ENCODE measurements at places on chromosomes 5 and 9.
A peak's percentile ranks its signal among the peaks of the same experiment; 100 is the strongest.

DNA sequence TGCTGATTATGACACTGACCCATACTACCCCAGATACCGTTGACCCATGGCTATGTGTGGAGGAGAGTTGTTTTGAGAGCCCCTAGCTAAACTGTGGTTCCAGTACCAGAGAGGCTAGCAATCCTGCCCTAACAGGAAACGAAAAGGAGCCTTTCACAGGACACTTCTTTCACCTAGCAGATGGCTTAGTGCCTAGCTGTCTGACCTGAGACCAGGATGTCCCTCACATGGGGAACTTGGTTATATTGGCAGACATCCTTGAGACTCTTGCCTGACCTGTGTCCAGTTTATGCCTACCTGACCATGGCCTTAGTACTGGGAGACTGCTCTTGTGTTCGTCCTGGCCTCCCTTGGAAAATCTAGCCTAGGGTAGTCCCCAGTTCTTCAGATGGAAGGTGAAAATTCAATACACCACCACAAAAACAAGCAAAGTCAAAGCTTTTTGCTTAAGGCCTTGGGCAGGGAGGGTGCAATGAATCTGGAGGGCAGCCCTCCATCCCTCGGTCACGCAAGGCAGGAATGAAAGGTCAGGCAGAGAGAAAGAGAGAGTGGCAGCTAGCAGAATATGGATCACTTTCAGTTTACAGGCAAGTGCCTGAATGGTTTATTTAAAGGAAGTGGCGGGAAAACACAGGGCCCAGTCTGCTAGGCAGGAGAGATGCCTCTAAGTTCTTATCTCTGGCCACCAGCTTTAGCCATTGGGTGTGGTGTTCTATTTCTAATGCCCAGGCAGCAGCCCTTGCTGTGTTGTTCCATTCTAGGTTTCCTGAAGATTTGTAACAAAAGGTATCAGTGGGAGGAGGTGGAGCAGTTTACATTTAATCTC lies 16.4 kb upstream of the ZNF474 start:
- peak; percentile 91 for DNase-seq

GRCh38 chr5:122863240-122863639 lies 17.8 kb downstream of the SNX24 start:
- DNase-seq: peak; percentile 57

DNA sequence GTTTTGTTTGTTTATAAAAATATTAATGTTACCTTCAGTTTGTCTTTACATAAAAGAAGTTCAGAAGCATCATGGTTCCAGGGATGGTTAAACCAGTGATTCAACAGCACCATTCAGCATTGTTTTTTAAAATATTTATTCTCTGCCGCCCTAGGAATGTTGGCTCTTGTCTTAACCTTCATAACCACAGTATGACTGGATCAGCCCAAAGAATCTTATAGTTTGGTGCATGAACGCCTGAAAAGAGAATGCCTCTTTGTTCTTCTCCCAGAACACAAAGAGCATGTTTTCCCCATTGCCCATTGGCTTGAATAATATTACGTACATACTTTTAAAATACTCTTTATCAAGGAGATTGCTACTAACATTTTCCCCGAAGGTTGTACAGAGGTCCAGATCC lies 413.4 kb downstream of the ANXA1 start:
- no peak for DNase-seq

GRCh38 chr5:145203193-145203592 lies 631.9 kb downstream of the PRELID2 start:
- no peak for DNase-seq

GRCh38 chr5:55104036-55104772 lies 1.8 kb downstream of the GZMA start:
- no peak for DNase-seq
